ENCODE measurements at places on chromosomes 16 and 17.

- DNase-seq, result no peak
Observed at GRCh38 chr17:63785556-63785955, 11.6 kb downstream of the DDX42 start.

GRCh38 chr16:66471716-66472393, 44.8 kb downstream of the BEAN1 start:
- DNase-seq, result no peak

GRCh38 chr17:27218719-27219488, 75.0 kb upstream of the WSB1 start:
- DNase-seq, result no peak

GRCh38 chr16:84463221-84463620, 41.2 kb downstream of the MEAK7 start:
- no peak for DNase-seq

DNA sequence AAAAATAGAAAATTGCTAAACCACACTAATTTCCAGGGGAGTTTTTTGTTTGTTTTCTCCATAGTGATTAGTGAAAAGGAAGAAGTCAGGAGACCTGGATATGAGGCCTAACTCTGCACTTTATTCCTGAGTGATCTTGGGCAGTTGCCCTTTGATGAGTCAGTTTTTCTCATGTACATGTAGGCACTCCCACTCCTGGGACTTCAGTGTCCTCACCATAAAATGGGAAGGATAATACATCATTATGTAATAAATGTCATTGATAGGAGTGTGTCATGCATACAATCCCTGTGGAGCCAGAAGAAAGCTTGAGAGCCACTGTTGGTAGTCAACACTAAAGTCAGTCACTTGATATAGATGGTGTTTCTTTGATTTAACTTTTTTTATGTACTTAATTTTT, 32.5 kb downstream of the WIPF2 start:
- no peak for DNase-seq

DNA sequence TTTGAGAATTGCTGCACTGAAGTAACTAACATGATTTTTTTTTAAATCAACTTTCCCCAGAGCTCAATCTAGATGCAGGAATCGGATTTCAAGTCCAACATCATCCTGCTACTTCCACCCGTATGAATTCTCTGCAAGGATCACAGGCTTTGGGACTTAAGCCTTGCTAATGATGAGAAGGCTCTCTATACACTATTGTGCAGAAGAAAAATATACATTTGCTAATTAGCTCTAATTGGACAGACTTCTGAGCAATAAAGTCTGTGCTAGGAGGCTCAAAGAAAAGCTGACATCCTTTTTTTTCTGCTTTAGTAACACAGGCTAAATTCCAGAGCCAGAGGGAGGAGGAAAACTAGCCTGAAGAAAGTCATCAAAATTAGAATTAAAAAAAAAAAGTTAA, 433.6 kb downstream of the PMP22 start:
- no peak for DNase-seq

DNA sequence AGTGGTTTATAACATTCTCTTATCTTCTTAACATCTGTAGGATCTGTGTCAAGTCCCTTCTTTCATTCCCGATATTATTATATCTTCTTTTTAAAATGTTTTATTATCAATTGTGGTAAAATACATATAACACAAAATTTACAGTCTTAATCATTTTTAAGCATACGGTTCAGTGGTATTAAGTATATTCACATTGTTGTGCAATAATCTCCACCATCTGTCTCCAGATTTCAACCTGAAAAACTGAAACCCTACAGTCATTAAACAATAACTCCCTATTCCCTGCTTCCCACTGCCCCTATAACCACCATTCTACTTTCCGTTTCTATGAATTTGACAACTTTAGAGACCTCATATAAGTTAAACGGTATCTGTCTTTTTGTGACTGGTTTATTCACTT, 45.5 kb downstream of the CEP112 start:
- no peak for DNase-seq

DNA sequence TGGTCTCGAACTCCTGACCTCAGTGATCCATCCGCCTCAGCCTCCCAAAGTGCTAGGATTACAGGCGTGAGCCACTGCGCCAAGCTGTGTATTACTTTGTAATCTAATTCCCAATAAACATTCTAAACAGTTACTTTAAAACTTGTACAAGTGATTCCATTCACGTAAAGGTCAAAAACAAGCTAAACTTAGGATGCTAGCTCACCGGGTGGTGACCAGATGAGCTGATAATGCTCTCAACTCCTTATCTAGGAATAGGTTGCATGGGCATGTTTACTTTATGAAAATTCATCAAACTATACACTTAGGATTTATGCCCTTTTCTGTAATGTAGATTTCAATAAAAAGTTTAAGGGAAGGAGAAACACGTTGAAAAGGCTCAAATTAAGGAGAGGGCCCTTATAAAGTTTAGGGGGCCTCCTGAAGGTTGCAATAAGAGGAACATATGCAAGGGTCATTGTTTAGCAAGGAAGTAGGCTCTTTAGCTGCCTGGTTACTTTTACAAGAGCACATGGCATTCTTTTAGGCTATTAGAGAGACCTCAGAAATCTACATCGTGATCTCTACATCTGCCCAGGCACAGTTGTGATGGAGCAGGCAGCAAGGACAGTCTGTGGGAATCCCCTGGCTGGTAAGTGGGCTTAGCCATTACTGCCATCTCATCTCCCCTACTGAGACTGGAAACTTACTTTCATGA, 13.3 kb downstream of the CDR2 start:
- DNase-seq, result no peak

DNA sequence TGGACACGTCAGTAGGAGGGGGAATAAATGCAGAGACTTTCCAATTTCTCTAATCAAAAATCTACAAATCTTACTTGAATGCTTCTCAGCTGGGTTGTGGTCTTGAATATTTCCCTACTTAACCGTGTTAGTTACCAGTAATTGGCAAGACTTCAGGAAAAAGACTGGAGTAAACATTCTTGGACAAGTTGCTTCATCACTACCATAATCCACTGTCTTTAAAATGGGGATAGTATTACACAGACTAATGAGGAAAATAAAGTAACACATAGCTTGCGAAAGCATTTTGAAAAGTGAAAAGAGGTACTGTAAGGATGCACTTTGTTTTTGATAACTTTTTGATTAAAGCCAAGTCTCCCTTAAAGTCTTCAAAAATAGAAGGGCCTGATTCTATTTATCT, 18.4 kb downstream of the MYH1 start:
- DNase-seq, result no peak

DNA sequence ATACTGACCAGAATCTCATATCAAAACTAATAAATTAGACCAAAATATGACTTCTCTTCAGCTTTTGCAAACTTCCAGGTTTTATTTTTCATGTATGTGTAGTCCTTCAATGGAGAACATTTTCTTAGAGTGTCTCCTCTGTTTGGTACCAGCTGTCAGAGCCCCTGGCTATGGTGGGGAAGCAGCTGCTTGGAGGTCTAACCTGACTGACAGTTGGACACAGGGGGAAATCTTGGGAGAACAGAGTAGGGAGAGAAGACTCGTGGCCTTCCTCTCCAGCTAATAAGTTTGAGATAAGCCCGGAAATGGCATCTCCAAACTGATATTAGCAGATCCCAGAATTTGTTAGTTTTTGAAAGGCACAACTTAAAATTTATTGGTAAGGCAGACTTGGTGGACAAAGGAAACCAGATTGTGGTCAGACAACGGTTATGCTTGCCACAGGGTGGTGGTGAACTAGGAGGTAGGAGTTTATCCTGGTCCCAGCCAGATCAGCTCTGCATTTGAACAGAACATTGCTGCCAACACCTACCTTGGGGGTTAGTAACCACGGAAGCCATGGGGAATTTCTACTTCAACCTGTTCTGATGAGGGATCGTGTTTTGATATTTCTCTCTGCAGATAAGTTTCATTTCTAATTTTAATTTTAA, 39.2 kb upstream of the IRX3 start:
- DNase-seq, result no peak

- no peak for DNase-seq
Observed at GRCh38 chr17:41885733-41886132, 20.5 kb upstream of the KLHL11 start.

GRCh38 chr16:89135166-89135565, 36.4 kb upstream of the CDH15 start:
- no peak for DNase-seq

DNA sequence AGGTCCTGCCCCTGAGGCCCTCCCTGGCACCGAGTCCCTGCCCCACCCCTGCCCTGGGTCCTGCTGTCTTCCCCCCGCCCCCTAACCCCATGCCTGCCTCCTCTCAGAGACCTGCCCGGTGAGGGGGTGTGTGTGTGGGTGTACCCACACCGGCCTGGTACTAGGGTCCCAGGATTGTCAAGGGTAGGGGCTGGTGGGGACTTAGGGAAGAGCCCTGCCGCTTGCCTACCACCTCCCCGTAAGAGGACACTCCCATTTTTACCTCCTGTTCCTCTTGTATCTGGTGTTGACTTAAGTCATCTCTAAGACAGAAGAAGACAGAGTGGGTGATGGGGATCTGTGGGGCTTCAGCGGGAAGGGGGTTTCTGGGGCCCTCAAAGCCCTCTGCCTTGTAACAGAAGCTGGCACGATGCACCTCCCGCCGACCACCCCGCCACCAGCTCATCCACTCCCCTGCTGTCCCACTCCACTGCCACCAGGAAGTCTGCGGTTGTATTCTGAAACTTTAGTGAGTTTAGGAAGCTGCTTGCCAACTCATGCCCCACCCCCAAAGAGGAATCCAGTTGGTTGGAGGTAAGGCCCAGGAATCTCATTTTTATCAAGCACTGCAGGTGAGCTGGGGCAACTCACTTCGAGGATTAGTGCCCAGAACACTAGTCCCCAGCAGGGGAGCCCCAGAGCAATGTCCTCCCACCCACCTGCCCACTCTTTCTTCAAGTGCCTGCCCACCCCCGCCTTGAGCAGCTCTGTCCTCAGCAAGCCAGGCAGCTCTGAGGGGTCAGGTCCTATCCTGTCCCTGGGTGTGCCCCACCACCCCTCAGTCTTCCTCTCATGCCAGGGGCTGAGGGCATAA, 5.6 kb downstream of the SPATA32 start:
- no peak for DNase-seq

GRCh38 chr16:71627731-71628181, 1.8 kb downstream of the MARVELD3 start:
- no peak for DNase-seq

DNA sequence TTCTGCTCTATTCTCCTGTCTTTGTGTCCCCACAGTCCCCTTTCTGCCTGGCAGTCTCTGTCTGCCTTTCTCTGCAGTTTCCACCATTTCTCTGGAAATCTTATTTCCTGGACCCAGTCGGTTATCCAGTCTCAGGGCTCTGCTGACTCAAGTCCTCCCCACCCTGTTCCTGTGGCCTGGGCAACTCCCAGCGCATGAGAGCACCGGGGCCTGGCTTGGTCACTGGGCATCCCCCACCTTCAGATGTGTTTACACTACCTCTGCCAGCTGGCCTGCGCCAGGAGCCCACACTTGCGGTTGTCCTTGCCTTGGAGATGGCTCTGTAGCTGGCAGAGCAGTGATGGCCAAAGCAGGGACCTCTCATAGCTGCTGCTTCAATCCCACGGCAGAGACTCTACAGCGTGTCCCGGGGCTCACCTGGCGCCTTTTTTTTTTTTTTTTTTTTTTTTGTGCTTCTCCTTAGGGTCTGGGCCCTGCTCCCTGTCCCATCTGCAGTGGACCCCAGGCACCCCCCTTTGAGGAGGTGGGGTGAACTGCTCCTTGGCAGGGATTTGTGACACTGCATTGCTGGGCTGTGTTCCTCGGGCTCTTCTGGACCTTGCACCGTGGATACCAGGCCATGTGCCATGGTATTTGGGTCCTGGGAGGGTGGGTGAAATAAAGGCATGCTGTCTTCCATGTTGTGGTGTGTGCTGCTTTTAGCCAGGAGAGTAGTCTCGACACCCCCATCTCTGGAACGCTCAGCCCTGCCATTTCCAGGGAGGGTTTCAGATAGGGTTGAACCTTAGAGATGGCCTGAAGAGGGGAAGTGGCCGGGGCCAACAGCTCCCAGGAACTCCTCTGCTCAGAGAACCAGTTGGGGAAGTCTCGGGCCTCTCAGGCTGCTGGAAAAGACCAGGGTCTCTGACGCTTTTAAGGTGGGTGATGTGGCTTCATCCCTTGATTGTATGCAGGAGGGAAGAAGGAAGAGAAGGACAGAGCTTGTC, 17.5 kb downstream of the GUCY2D start:
- no peak for DNase-seq

GRCh38 chr17:49566668-49567071, 9.0 kb upstream of the NXPH3 start:
- no peak for DNase-seq

- no peak for DNase-seq
Observed at GRCh38 chr17:57366177-57366557, 109.8 kb downstream of the MSI2 start.

DNA sequence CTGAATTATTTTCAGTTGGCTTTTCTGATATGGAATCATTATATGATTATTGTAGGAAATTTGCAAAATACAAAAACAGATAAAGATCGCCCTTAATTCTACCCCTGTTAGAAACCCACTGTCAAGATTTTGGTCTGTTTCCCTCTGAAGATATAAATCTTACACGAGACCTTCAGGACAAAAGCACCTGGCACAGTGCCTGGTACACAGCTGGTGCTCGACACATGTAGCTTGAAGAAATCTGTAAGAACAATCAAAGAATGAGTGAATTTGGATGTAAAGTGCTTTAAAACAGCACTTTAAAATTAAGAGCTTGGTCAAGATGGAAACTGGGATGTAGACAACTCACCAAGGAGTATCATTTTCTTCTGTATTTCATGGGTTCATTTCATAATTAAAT, 181.1 kb downstream of the C16orf78 start:
- no peak for DNase-seq

DNA sequence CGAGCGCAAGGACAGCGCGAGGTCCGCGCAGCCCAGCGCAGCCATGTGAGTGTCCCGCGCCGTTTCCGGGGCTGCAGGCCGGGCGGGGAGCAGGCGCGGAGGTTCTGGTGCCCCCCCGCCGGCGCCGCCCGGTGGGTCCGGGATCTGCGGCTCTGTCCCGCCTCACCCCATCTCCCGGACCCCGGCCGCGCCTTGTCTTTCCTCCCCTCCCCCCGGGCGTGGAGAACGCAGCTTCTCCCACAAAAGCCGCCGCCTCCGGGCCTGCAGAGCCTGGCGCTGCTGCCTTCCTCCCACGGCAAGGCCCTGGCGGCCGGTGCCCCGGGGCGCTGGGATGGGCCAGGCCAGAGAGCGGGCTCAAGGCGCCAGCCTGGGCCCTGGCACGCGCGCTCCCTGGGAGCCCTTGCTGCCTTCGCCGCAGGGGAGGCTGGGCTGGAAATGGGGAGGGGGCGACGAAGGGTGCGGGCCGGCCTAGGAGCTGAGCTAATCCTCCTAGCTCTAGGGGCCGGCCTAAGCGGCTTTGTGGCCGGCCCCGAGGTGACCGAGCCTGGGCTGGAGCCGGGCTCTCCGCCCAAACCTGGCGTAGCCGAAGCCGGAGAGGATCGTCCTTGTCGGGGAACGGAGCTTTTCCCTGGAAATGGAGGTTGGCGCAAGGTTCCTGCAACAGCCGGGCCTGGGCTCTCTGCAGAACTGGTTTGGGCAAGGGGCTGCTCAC, 397 bp downstream of the RIPOR1 start:
- DNase-seq, result peak; percentile 33
